ENCODE measurements at places on chromosomes 16 and 17.

GRCh38 chr17:56125830-56126819, 27.1 kb upstream of the ANKFN1 start:
- no peak for DNase-seq

- no peak for DNase-seq
These were observed 2.9 kb upstream of the ZSCAN10 start for GRCh38 chr16:3101841-3102470.

- no peak for DNase-seq
These were observed 5.1 kb downstream of the ETV4 start for GRCh38 chr17:43540821-43541674.

DNA sequence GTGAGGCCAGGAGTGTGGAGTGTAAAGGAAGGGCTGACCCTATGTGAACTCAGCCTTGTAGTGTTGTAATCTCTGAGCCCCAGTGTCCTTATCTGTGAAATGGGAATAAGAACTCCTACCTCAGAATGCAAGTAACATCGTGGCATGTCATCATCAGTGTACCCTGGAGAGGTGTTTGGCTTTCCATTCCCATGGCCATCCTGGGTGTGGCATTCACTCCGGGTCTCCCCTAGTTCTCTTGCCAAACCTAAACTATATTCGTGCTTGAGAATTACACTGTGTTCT, 1.9 kb downstream of the NXPH3 start:
- DNase-seq, result no peak

DNA sequence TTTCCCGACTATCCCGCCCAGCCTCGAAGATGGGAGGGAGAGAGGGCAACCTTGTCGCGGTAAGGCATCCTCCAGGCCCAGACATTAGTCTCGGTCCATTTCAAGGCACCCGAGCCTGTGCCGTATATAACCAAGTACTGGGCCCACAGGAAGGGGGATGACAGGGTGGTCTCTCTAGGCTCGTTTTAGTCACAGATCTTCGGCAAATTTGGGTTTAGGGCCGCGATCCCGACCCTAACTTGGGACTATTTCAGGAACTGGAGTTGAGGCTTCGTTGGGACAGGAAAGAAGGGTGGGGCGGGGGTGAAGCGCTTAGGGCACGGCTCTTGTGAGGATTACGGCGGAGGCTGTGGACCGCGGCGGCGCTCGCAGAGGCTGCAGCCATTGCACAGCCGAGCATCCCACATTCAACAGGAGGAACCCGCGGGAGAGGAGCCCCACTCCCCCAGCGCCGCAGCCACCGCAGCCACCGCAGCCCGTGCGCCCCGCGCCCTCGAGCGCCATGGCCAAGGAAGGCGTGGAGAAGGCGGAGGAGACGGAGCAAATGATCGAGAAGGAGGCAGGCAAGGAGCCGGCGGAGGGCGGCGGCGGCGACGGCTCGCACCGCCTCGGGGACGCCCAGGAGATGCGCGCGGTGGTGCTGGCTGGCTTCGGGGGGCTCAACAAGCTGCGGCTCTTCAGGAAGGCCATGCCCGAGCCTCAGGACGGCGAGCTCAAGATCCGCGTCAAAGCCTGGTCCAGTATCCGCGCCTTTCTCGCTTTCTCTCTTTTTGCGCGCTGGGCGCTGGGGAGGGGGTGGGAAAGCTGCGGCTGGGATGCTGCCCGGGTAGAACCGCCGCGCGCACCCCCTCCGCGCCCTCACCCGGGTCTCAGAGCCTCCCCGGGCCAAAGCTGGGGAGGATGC, at the start of gene VAT1L:
VAT1L (plus strand) TSS at position 384 of the 904 bp plus-strand sequence; CDS start at position 503, 119 bp downstream.
- DNase-seq, result peak; percentile 16

DNA sequence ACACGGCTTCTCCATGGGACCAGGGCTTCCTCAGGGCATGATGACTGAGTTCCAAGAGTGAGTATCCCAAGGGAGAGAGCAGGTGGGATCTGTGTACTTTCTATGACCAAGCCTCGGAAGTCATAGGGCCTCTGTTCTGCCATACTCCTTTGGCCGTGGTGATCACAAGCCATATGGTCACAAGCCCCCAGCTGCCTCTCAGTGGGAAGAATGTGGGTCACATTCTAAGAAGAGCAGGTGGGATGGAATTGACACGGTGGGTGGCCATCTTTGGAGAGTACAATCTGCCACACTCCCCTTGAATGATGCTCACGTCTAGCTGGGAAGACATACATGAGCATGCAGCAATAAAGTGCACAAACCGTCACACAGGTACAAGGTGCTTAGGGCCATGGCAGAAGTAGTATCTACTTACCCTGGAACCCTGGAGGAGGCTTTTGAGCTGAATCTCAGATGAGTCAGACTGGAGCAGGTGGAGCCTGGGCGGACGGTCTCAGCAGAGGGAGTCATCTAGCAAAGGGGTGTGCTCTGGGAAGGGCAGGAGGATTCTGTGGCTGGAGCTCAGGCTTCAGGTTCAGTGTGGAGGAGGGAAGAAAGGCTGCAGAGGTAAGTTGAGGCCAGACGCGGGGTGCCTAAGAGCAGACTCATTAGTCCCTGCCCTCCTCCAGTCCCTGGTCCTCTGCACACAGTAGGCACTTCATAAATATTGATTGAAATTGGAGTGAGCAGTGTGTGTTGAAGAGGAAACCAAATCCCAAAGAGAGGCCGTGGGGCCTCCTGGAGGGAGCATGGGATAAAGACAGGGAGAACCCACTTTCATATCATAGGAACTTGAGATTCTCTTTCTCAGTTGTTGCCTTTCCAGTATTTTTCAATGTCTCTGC, 26.6 kb downstream of the GOSR2 start:
- DNase-seq, result no peak

- no peak for DNase-seq
These were observed 87.5 kb upstream of the HLF start for GRCh38 chr17:55177159-55177854.

GRCh38 chr16:50909831-50910735, 168.2 kb downstream of the CYLD start:
- DNase-seq, result no peak

- DNase-seq, result peak; percentile 41
These were observed 38.5 kb upstream of the CES5A start for GRCh38 chr16:55913716-55914115.

GRCh38 chr16:87850009-87851006, 19.0 kb downstream of the SLC7A5 start:
- peak; percentile 19 for DNase-seq

- DNase-seq, result no peak
These were observed 3.3 kb downstream of the ATXN2L start for GRCh38 chr16:28826141-28826540.

GRCh38 chr17:65008882-65009281, 47.7 kb downstream of the GNA13 start:
- DNase-seq, result no peak

GRCh38 chr16:49021136-49021535, 260.5 kb downstream of the CBLN1 start:
- DNase-seq, result no peak

DNA sequence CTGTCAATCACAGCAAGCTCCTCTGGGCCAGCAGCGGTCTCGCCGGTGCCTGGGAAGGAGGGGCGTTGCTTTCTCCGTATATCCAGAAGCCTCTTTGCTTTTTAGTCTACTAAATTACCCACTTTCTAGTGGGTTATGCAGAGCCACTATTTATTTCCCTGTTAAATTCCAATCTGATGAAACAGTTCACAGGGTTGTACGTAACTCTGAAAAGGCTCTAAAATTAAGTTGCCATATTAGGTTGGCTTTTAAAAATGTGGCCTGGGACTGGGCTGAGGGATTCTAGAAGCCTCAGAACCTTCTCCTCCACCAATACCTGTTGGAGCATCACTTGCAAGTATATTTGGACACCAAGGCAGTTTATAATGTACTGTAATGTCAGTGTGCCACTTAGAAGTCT, 27.2 kb downstream of the MARCHF10 start:
- no peak for DNase-seq

DNA sequence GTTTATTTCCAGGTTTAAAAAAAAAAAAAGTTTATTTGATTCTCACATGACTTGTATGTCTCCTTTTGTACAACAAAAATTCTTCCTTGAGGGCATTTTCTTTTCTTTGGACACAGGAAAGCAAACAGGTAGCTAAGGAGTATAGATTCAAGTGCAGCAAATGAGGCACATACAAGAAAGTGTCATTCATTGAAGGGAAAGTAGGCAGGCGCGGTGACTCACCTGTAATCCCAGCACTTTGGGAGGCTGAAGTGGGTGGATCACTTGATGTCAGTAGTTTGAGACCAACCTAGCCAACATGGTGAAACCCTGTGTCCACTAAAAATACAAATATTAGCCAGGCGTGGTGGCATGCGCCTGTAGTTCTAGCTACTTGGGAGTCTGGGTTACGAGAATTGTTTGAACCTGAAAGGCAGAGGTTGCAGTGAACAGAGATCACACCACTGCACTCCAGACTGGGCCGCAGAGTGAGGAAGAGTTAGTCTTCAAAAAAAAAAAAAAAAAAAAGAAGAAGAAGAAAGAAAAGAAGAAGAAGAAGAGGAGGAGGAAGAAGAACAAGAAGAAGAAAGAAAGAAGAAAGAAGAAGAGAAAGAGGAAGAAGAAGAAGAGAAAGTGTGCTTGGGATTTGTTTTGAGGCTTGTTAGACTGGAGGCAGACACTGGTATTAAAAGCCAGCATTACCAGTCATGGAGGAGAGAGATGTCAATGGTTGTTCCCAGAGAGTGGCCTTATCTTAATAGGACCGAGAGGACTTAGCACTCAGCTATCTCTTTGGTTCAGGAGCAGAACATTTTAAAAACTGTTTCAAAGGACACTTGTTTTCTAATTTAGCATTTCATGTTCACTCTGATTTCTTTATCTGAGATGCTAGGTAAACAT, 19.7 kb downstream of the GINS3 start:
- DNase-seq, result peak; percentile 42

DNA sequence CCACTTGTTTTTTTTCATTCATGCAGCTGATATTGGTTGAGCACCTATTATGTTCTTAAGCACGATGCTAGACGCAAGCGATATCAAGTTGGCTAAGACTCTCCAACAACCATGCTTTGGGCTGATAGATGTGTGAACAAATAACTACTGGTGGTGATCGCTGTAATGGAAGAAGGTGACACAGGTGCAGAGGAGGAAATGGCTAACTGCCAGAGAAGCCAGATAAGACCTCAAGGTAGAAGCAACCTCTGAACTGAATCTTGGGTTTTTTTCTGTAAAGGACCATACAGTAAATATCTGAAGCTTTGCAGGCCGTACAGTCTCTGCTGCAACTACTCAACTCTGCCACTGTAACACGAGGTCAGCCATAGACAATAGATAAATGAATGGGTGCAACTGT, 97.9 kb downstream of the C17orf67 start:
- DNase-seq, result no peak

DNA sequence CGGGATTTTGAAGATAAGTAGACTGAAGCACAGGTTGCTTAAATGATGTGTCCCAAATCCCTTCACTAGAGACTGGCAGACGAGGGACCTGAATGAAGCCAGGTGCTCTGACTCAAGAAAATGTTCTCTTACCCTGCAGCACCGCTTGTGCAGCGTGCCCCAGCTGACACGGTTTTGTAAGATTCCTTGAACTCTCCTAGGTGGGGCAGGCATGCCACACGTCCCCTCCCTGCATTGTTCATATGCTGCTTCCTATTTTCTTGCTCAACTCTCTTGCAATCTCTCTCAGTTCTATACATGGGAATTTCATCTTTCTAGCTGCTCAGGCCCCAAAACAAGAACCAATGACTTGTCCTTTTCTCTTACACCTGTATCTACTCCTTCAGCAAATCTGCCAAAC, 22.1 kb upstream of the HNF1B start:
- DNase-seq, result no peak

DNA sequence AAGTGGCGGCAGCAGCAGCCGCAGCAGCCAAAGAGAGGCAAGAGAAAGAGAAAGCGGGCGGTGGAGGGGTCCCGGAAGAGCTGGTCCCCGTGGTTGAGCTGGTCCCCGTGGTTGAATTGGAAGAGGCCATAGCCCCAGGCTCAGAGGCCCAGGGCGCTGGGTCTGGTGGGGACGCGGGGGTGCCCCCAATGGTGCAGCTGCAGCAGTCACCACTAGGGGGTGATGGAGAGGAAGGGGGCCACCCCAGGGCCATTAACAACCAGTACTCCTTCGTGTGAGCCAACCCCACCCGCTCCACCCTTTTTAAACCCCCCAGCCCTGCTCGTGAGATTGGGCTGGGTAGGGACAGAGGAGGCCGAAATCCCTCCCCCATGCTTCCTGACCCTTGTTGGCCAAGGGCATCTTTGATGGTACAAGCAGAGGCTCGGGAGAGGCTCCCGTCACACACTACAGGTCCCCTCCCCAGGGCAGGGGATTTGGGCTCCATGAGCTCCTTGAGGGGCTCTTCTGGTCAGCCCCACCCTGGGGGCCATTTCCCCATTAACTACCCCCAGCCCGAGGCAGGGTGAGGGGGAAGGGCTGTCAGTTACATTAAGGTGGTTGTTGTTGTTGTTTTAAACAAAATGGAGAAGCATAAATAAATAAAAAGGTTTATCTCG, 4.6 kb upstream of the ATP2A1 start:
- no peak for DNase-seq

DNA sequence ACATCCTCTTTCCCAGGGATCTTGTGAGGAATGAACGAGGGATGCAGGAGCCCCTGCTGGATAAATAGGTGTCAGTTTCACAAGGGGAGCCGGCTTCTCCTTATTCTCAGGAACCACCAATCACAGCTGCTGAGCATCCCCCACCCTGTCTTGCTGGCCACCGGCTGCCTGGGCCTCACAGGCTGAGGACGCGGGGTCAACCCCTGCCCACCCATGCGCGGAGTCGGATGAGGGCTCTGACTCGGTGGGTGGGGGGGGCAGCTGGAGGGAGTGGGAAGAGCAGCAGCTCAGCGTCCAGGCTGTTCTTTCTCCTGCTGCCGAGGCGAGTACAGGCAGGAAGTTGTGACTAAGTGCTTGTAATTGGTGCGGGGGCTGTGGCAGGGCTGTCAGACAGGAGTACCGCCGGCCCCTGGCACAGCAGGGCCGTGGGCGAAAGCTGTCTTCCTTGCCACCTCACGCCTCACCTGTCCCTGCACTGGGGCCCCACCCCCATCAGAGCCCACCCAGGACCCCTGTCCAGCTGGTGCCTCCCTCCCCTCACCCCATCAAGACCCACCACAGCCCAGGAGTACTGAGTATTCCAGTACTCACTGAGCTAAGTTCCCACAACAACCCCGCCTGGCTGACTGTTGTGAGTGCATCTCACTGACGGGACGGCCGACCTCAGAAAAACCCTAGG, 11.0 kb upstream of the DPEP1 start:
- no peak for DNase-seq

GRCh38 chr17:75428543-75429469, 23.3 kb upstream of the GRB2 start:
- no peak for DNase-seq

GRCh38 chr16:87484487-87485331, 8.1 kb downstream of the ZCCHC14 start:
- DNase-seq, result no peak

GRCh38 chr17:9802294-9802693, 10.9 kb upstream of the DHRS7C start:
- DNase-seq, result no peak

- DNase-seq, result no peak
These were observed 35.4 kb downstream of the KCNJ16 start for GRCh38 chr17:70110443-70110880.

GRCh38 chr16:11016993-11017392, 72.6 kb downstream of the CLEC16A start:
- no peak for DNase-seq

Measured in nucleus accumbens (tissue), 56 donors.